Inflammatory macrophage (primary cell): ENCODE measurements at places on chromosomes 7 and 10.
A peak's percentile ranks its signal among the peaks of the same experiment; 100 is the strongest.

- DNase-seq = no peak
These were observed 4.7 kb upstream of the ABLIM1 start for GRCh38 chr10:114662646-114663217.

- no peak for DNase-seq
These were observed 564.7 kb upstream of the COBL start for GRCh38 chr7:51881309-51881708.

GRCh38 chr10:104218751-104219150 lies 13.4 kb downstream of the CFAP43 start:
- DNase-seq = no peak

- DNase-seq = no peak
These were observed 147.1 kb downstream of the SLC25A13 start for GRCh38 chr7:96174812-96175211.

DNA sequence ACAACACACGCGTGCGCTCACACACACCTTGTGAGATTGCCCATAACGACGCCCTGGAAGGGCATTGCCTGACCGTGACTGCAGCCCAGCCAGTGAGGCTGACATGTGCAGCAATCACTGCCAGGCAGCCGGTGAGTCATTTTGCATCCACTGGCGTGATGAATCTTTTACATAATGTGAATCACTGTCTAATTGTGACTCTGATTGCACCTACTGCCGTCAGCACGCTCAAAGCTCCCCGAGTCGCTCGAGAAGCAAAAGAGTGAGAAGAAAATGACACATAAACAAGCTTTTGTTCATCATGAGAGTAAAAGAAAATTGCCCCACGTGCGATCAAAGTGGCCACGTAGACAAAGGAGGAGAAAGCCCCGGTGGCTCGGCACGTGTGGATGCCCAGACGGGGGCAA lies 117.4 kb upstream of the PFKP start:
- no peak for DNase-seq

DNA sequence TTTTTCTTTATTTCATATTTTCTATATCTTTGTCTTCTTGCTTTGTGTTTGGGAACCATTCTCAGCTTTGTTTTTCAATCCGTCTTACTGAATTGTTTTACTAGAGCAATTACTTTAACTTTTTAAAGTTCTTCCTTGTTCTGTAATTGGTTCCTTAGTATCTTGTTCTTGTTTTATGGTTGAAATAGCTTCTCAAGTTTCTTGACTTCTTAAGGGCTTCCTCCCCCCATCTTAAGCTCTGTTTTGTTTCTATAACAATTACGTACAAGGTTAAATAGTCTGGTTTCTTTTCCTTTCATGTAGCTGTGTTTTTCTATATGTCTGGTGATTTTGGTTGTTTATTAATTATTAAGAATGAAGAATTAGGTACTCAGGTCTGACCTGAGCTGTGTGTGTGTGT lies 158.0 kb downstream of the SDHAF3 start:
- no peak for DNase-seq

DNA sequence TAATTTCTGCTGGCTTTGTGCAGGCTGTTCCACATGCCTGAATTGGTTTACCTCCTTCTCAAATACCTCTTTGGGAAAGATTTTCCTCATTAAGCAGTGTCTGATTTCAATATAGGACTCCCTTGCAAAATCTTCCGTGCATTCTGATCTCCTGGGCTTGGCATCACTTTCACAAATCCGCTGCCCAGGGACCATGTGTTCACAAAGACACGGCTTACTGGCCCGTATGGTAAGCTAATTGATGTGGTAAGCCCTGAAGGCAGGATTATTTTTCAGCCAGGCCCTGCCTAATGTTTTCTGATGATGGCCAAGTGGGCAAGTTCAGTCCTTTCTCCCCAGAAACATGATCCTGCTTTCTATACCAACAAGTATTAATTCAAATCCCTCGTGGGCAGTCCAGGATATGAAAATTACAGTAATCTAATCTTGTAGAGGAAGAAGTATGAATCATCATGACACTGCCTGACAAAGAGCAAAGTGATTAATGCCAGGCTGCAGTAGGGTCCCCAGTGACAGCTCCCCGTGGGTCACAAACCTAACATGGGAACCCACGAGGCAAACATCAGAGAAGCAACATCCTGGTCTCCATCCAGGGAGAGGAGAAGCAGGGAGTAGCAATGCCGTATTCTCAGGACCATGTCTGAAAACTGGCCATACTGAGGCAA lies 11.6 kb upstream of the SVIL start:
- peak; percentile 40 for DNase-seq

- DNase-seq = no peak
These were observed 27.5 kb downstream of the LOXL4 start for GRCh38 chr10:98240524-98240923.

GRCh38 chr7:79471283-79471682 lies 17.8 kb upstream of the MAGI2 start:
- no peak for DNase-seq

GRCh38 chr10:102225646-102226541 lies at the start of gene ELOVL3:
Gene ELOVL3, plus strand, starts transcription at chr10:102226299. Its CDS starts 250 bp downstream, at chr10:102226549.
- peak; percentile 90 for DNase-seq

DNA sequence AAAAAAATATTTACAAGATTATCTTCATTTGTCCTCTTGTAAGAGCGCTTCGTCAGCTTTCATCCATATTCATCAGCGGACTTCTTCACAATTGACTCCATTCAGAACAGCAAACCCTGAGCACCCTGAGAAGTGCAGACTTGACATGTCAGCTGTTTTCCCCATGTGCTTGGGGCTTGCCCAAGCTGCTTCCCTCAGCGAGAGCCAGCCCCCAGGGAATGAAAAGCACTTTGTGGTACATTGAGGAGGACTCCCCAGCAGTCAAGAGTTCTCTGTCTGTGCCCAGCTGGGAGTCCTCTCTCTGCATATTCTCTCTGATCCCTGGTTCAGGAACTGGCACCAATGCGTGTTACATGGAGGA lies 22.7 kb downstream of the HKDC1 start:
- no peak for DNase-seq
